Stimulated activated CD4-positive, alpha-beta T cell treated with anti-CD3 and anti-CD28 coated beads, Interleukin-4, amount 100 ng/mL, for 1 hour (primary cell): ENCODE measurements at places on chromosomes 5 and 9.
A peak's percentile ranks its signal among the peaks of the same experiment; 100 is the strongest.

DNA sequence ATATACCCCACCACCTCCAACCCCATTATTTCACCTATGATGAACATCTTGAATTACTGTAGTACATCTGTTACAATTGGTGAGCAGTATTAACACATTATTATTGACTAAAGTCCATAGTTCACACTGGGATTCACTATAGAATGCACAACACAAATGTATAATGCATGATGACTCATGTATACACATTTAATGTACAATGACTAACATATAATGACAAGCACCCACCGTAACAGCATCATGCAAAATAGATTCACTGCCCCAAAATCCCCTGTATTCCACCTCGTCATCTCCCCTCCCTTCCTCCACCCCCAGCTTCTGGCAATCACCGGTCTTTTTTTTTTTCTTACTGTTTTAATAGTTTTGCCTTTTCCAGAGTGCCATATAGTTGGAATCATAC is 47.1 kb upstream of the NEK6 start:
- DNase-seq: peak; percentile 46

GRCh38 chr5:149519601-149520000 is 31.6 kb downstream of the CSNK1A1 start:
- no peak for DNase-seq

GRCh38 chr5:14895301-14895700 is 23.7 kb upstream of the ANKH start:
- DNase-seq: no peak

DNA sequence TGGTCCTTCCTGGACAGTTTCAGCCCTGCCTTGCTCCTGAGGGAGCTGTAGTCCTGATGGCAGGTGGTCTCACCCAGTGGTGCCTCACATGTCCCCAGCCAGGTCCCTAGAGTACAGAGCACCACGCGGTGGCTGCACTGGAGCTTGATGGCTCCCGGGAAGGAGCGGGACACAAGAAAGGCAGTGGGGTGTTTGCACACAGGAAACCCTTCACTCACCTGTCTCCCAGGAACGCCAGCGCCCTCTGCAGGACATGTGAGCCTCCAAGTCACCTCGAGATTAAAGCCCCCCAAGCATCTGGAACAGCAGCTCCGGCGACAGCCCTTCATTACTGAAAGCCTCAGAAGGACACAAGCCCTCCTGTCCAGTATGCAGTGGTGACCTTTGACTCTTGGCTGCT is 19.9 kb upstream of the TMEM250 start:
- DNase-seq: peak; percentile 43

DNA sequence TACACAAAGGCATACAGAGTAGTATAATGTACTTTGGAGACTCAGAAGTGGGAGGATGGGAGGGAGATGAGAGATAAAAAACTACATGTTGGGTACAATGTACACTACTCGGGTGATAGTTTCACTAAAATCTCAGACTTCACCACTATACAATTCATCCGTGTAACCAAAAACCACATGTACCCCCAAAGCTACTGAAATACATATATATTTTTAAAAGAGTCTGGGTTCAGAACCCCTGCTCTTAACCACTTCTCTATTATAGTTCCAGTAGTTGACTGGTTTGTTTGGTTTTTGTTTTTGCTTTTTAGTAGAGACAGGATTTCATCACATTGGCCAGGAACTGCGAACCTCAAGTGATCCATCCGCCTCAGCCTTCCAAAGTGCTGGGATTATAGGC is 22.6 kb downstream of the SGTB start:
- DNase-seq: no peak

- DNase-seq: no peak
These were observed 298.2 kb downstream of the MAN2A1 start for GRCh38 chr5:109987970-109988369.

GRCh38 chr5:95564450-95564849 is 9.5 kb downstream of the ARSK start:
- no peak for DNase-seq

GRCh38 chr5:150121448-150122157 is 34.0 kb downstream of the PDGFRB start:
- DNase-seq: no peak
